ENCODE measurements at places on chromosomes 4 and X.

DNA sequence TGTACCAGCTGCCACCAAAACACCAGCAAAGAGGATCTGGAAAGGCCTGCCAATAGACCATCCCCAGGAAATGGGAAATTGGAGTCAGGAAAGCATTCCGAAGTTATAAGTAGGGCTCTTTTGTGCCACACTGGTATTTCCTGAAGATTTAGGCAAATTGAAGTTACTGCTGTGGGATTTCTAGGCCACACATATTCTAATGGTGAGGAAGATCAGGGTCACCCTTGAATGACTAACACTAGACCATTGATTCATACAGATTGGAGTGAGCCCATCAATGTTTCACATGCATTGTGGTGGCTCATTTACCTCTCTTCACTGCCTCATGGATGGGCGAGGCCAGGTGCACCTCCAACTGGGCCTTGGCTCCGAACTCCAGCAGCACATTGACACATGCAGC lies 22.6 kb downstream of the ASB11 start:
- DNase-seq: no peak

DNA sequence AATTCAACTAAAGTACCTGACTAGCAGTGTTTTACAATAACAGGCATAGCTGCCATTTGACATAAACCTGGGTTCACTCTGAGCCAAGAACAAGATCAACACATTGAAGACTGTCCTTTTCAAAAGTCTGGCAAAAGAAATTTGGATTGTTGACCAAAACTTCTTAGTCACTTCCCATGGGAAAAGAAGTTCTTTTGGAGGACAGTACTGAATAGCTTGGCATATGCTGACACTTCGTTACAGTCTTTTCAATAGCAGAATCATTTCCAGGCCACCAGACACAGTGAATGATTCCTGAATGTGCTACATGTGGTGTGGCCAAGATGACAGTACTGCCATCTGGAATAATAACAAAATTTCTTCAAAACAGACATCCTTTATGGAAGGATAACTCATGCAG lies 560.3 kb downstream of the GRID2 start:
- DNase-seq: no peak

DNA sequence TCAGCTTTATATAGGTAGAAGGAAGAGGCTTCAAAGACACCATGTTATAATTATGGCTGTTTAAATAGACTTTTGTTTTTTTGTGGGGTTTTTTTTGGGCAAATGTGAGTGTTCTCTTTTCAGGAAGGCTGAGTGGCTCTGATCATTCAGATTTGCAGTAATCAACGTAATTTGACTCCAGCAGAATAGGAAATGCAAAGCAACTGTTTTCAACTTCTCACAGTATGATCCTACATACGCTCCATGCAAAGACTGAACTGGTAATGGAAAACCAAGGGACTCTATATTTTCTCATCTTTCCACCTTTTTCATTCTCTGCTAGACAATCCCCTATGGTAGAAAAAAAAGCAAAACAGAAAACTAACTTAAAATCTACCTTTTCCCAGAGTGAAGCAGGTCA lies 10.8 kb downstream of the ADH1B start:
- DNase-seq: no peak

GRCh38 chrX:70129816-70130215 lies 3.4 kb upstream of the IGBP1 start:
- no peak for DNase-seq

GRCh38 chr4:152563209-152563608 lies 27.3 kb upstream of the FBXW7 start:
- no peak for DNase-seq

DNA sequence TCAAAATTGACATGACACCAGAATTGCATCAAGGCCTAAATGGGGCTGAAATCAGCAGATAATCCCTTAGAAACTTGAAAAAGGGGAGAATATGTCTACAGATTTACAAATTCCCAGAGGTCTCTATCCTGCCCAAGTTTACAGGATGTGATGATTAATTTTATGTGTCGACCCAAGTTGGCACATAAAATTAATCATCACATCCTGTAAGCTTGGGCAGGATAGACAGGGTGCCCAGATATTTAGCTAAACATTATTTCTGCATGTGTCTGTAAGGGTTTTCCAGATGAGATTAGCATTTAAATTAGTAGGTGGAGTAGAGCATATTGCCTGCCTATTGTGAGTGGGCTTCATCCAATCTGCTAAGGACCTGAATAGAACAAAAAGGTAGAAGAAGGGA lies 52.3 kb downstream of the ARHGEF6 start:
- no peak for DNase-seq

DNA sequence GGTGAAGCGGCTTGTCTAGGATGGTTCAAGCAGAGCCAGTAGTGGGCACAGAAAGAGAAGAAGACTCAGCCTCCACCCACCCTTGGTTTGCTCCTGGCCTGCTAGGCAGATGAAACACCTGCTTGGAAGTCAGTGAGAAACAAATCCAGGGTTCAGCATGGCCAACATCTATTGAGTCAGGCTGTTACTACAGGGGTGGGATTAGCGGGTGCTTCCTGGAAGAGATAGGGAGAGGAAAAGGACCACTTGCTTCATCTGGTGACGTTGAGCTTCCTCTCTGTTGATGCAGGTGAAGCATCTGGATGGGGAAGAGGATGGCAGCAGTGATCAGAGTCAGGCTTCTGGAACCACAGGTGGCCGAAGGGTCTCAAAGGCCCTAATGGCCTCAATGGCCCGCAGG lies 3.0 kb downstream of the MAGED2 start:
- DNase-seq: no peak

- no peak for DNase-seq
Observed at GRCh38 chr4:67871867-67872266, 11.9 kb downstream of the TMPRSS11D start.

GRCh38 chr4:183140911-183141320 lies 41.9 kb downstream of the WWC2 start:
- DNase-seq: no peak

GRCh38 chr4:181193131-181193930 lies 1049.9 kb upstream of the TENM3 start:
- no peak for DNase-seq

GRCh38 chr4:137032222-137032621 lies 500.1 kb downstream of the PCDH18 start:
- no peak for DNase-seq

DNA sequence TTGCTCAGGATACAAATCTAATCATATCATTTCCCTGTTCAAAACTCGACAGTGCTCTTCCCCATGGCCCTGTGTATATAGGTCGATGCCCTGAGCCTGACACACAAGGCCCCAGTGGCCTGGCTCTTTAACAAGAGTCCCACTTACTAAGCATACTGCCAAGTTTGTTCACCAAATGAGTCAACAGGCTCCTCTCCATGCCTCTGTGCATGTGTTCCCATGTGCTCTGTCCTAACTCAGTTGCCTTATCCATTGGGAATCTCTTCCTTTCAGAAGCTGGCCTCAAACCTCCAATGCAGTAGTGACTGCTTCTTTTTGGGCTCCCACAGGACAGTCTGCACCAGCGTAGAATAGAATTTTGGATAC lies 18.9 kb upstream of the CXCR3 start:
- DNase-seq: no peak

DNA sequence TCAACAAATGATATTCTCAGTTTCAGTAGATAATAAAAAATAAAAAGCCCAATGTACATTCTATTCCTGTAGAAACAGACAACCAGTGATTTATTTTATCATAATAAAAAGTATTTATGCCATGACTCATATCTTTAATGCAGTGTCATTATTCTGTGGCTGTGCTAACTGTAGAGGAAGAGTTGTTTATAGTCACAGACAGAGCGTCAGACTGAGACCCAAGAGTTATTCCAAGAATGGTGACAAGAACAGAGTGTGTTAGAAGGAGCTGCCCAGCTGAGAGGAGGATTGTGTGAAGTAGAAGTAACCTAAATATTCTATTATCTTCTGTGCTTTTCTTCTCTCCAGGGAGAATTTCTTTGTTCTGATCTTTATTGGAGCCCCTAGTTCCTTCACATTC lies 210.7 kb downstream of the PPP1R2C start:
- no peak for DNase-seq

DNA sequence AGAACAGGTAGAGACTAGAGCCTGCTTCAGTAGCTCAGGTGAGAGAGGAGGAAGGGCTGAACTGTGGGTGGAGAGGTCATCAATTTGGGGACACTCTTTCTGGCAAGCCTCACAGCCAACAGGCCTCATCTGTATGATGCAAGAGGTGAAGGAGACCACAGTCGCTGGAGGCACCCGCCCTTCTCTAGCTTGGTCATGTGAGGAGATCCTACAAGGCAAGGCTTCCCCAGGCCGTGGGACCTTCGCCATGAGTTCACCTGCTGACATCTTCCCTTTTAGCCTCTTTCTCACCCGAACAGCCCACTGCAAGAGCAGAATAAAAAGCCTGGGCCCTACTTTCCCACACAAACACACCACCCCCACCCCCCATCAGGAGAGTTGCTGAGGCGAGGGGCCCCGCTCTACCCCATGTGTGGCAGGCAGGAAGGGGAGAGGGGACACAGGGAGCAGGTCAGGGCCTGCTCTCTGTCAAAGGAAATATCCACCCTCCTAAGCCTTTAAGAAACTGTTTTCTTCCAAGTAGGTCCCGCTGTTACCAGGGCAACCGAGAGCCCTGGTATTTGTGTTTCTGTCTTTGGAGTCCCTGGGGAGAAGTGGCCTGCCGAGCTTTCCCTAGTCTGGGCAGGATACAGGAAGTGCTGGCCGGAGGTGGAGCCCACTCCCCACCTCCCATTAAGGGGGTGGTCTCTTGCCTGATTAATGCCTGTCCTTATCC lies 8.1 kb downstream of the RTL5 start:
- no peak for DNase-seq

GRCh38 chr4:139734201-139734874 lies 68.7 kb downstream of the MGST2 start:
- DNase-seq: no peak

- DNase-seq: no peak
Observed at GRCh38 chr4:110682311-110682710, 59.4 kb upstream of the PITX2 start.

DNA sequence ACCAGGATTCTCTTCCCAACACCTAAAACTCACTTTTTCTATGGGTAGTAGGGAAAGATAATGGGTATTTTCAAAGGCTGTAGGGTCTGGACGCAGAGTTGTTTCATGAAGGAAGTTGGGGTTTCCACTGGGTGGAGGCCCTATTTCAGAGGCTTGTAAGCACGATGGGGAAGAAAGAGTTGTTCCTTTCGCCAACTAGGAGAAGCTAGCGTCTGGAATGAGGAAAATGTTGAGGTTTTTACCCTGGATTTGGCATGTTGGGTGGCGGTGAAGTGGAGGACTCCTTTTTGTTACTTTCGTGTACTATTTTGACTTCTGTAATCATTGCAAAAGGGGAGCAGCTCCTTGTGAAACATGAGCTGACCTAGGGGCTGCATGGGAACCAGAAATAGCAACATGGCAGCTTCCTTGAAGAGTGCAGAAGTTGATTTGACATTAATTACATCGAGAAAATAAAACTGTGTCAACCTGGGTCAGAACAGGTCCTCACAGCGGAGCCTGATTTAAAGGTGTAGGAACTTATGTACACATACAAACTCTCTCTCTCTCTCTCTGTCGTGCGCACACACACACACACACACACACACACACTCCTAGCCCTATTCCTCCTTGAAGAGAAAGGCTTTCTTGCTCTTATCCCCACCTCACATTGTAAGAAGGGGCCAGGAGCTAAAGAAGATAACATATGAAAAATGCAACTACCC lies 19.1 kb downstream of the VSIG4 start:
- DNase-seq: no peak

DNA sequence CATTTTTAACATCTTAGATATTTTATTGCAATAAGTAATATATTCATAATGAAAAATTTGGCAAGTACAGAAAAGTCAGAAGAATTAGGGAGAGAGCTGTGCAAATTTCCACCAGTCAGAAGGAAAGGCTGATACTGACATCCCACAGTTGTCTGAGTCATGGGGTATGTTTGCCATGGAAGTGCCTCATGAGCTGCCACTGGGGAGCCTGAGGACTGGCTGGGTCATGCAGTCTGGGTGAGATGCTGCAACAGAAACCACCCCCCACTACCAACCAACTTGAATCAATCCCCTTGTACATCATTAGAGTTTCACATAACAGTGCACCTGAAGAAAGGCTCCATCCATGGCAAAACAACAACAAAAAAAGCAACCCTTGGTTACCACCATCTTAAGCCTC lies 45.2 kb upstream of the ENPP6 start:
- DNase-seq: no peak

- no peak for DNase-seq
Observed at GRCh38 chr4:168667921-168668320, 171.1 kb downstream of the PALLD start.

- DNase-seq: no peak
Observed at GRCh38 chr4:8589823-8590545, 2.6 kb upstream of the CPZ start.

- DNase-seq: no peak
Observed at GRCh38 chrX:40778861-40779575, 43.7 kb upstream of the MED14 start.

DNA sequence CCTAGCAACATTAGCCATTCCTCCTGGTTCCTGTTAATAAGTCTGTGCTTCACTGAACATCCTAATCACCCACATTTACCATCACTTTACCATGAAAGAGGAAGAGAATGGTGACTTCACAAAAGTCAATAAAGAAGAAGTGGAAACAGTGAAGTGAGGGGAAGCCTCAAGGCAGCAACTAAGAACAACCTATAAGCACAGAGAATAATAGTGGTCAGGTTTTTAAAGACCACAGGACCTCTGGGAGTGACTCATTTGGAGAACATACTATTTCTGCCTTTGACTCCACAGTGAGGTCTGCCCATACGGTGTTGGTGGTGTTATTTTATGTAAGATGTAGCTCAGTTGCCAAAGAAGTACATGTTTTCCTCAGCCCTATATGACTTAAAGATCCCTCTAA lies 86.0 kb upstream of the TET2 start:
- no peak for DNase-seq

DNA sequence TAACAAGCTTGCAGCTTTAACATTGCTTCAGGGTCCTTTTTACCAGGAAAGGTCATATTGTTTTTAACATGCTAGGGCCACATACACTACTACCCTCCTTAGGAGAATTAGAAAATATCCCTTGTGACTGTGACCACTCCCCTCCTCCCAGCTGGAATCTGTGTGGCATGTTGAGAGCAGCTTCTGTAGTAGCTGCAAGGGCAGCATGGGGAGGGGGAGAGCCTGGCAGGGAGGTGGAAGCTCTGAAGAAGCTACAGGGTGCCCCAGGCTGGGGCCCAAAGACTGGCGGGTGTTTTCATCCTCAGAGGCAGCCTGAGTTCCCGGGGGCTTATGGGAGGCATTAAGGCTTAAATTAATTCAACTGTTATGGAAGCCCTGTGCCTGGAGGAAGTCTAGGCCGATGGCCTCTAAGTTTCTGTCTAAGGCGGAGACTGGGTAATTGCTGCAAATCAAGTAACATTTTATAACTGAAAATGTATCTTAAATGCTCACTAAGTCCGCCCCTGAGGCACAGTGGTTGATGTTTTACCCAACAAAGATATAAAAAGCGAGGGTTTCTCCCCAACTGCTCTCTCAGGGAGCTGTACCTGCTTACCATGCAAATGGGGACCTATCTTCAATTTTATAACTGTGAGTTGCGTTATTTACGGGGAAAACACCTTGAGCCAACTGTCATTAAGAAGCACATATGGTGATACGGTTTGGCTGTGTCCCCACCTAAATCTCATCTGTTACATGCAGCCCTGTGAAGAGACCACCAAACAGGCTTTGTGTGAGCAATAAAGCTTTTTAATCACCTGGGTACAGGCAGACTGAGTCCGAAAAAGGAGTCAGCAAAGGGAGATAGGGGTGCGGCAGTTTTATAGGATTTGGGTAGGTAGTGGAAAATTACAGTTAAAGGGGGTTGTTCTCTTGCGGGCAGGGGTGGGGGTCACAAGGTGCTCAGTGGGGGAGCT lies 37.4 kb upstream of the STS start:
- no peak for DNase-seq

All from T-helper 2 cell (primary cell).